ENCODE measurements at places on chromosomes 2 and 18.

DNA sequence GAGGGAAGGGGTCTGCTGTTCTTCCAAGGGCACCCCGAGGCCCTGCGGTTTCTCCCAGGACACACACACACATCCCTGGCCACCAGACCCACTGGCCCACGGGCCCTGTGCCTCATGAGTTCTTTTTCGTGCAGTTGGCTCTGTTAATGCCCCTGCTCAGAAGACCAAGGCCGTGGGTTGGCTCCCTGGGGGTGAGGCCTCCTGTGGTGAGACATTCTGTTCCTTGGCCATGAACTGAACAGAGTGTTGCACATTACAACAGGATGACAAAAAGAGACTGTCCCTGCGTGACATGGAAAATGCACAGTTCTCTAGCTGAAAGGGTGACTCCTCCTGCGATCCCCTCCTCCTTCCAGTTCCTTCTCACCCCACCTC lies 30.7 kb downstream of the SH2D6 start:
- no peak for DNase-seq

DNA sequence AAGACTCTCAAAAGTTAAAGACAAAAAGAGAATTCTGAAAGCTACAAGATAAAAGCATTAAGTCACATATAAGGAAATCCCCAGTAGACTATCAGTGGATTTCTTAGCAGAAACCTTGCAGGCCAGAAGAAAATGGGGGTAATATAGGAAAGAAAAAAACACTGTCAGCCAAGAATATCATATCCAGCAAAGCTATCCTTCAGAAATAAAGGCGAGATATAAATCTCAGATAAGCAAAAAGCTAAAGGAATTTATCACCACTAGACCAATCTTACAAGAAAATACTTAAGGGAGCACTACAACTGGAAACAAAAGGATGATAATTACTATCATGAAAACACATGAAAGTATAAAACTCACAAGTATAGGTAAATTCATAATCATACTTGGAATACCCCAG lies 63.1 kb downstream of the USP40 start:
- DNase-seq: no peak

- no peak for DNase-seq
These were observed 38.1 kb downstream of the NAPG start for GRCh38 chr18:10563886-10564285.

DNA sequence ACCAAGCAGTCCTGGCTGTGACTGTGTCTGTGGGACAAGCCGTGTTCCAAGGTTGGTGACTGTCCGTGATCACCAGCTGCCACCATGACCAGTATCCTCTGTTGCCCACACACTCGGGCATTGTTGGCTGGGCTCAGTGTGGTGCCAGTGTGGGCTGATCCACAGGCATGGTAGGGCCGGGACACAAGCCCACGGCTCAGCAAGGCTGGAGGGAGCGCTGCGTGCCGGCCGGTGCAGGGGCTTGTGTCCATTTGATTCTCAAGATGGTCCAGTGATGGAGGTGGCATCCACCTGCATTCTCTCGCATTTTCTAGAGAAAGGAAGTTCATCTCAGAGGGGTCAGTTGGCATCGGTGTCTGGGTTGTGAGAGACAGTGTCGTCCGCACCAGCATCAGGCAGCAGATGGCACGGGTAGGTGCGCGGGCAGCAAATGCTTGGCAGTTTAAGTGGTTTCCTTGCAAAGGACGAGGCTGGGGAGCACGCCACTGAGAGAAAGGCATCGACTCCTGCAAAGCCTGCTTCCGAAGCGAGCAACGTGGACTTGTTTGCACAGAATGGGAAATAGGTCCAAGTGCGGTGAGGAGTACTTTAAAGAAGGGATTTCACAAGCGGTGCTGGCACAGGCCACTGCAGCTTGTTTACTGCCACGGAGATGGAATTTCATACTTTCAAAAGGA lies 20.9 kb downstream of the TWIST2 start:
- DNase-seq: no peak

Measured in stimulated activated CD8-positive, alpha-beta memory T cell treated with anti-CD3 and anti-CD28 coated beads, Interleukin-4, amount 100 ng/mL, for 24 hours (primary cell).